ENCODE measurements at places on chromosomes 6 and 20.

GRCh38 chr6:139082370-139082769 is 52.5 kb upstream of the HECA start:
- DNase-seq: no peak

- no peak for DNase-seq
Measured at GRCh38 chr6:53100561-53100960, 35.4 kb downstream of the FBXO9 start.

DNA sequence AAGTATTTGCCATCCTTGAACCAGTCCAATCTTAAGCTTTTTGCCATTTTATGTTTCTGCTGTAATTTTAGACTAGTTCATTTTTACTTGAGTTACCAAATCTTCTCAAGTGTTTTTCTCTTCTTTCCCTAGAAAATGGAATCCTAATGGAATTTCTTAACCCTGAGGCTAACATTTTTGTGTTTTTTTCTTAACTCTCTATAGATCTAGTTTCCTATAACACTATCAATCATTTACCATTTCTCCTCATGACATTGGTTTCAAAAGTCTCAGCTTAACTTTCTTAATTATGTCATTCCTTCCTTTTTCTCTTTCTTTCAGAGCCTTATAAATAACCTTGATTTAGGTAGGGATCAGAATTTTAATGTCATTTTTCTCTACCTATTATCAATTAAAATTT is 54.8 kb downstream of the SENP6 start:
- DNase-seq: no peak

DNA sequence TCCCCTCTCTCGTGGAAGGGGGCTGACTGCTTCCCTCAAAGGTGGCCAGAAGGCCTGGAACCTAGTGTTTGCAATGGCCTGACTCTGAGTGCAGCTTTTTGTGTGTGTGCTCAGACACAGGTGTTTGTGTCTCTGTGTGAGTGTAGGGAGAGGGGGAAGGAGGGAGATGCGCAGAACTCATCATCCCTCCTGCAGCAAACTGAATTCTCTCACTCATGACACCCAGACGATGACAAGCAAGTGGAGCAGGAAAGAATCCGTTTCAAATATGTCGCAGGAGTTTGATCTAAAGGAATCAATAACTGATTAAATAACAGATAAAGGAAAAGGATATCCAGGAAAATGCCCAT is 101.4 kb downstream of the TNFAIP3 start:
- DNase-seq: no peak

DNA sequence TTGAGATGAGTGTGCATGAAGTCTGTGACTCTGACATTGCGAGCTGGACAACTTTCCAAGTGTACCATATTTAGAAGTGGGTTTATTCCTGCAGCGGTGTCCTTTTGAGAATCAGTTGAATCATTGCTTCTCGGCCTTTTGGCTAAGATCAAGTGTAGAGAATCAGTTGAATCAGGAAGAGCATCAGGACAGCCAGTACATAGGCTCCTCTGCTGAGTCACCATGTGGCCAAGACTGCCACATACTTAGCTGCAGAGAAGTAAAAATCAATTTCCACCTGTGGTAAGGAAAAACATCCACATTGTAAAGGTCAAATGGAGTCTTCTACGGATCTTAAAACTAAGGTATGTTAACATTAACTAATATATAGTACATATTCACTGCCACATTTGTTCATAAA is 428.4 kb upstream of the MARCKS start:
- DNase-seq: no peak

GRCh38 chr20:1291191-1291741 is 25.2 kb downstream of the SNPH start:
- DNase-seq: no peak

DNA sequence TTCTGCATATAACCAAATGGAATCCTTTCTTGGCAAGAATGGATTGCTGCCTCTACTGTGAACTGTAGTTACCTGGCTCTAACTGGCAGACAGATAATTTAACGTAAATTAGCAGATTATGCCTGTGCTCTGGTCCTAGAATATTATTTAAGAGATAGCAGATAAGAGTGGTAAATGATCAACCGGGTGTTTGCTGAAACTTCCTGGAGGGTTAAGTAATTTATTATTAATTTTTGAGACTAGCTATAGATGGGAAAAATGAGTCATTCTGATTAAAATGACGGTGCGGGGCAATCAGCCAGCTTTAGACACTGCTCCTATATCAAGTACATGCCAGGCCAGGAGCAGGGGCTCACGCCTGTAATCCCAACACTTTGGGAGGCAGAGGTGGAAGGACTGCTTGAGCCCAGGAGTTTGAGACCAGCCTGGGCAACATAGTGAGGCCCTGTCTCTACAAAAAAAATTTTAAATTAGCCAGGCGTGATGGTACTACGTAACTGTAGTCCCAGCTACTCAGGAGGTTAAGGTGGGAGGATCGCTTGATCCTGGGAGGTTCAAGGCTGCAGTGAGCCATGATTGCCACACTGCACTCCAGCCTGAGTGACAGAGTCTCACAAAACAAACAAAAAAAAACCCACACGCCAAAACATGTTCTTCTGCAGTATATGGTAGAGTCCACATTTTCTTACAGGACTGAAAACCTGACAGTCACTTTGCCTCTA is 22.6 kb downstream of the B4GALT5 start:
- no peak for DNase-seq

GRCh38 chr20:32078791-32079190 is 26.7 kb downstream of the HCK start:
- DNase-seq: no peak

DNA sequence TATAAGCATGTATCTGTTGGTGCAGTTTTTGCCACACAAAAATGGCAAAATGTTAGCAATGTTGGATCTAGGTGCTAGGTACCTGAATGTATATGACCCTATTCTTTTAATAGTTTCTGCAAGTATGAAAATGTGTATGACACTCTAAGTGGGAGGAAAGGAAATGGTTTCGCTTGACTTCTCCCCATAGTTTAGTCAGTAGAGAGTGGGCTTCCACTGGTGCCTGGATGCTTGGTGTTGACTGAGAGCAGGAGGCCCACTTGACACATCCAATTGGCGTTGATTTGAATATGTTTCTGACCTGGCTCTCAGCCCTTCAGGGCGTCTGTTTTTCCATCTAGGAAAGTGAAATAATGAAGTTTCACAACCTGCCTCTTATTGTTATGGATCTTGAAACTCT is 41.8 kb upstream of the GABRR1 start:
- DNase-seq: no peak

- no peak for DNase-seq
Measured at GRCh38 chr6:138550346-138550767, 51.1 kb upstream of the NHSL1 start.

DNA sequence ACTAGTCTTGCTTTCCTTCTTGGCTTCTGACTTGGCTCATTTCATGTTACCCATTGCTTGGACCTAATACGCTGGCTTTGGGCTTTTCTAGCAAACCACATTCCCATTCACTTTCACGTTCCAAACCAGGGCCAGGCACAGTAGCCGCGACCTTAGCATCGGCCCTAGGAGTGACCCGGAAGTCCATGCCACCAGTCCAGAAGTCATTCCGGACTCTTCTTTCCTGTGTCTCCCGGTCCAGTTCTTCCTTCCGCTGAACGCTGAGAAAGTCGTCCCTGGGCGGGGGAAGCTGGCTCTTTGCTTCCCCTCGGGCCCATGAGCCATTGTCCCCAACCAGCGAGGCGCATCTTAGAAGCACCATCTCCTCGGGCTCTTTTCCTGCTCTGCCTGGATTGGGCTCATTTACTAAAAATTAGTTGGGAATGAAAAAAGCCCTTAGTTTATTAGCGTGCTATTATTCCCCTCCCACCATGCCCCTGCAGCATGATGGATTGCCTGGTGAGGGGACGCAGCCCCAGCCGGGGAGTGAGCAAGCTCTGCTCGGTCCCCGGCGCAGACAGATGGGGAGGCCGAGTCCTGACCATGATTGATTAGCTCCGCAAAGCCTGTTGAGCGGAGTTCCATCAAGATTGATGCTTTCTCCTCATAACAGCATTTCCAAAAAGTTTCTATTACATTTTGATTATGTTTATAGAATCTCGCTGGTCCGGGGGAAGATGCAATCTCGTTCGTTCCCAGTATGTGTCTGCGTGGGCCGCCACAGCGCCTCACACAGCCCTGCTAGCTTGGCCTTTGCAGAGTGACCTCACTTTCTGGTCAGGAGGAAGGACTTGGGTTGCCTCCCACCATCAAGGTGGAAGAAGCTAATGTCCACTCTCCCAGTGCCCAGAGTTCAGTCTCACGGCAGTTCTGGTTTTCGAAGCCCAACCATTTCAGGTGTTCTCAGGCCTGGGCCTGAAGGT is 115.1 kb upstream of the TOP1 start:
- DNase-seq: no peak

- no peak for DNase-seq
Measured at GRCh38 chr20:9557411-9557810, 43.0 kb downstream of the LAMP5 start.

DNA sequence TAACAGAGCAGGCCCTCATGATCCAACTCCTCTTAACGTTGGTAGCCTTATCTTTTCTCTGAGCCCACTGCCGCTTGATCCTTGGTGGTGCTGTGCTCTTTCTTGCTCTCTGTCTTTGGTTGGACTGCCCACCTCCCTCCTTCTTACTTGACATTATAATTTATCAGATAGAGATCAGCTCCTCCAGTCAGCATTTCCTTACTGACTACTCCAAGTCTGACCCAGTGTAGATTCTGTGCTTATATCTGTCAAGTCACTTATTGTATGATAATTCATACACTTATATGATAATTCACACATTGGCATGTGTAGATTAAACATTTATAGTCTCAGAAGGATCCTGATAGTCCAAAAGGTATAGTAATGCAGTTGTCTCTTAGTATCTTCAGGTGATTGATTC is 18.1 kb downstream of the PTPRA start:
- DNase-seq: no peak

- DNase-seq: no peak
Measured at GRCh38 chr6:16345449-16346330, 107.3 kb downstream of the GMPR start.

- no peak for DNase-seq
Measured at GRCh38 chr6:33429750-33430052, 9.8 kb downstream of the SYNGAP1 start.

GRCh38 chr6:54245265-54245664 is 63.0 kb upstream of the TINAG start:
- no peak for DNase-seq

DNA sequence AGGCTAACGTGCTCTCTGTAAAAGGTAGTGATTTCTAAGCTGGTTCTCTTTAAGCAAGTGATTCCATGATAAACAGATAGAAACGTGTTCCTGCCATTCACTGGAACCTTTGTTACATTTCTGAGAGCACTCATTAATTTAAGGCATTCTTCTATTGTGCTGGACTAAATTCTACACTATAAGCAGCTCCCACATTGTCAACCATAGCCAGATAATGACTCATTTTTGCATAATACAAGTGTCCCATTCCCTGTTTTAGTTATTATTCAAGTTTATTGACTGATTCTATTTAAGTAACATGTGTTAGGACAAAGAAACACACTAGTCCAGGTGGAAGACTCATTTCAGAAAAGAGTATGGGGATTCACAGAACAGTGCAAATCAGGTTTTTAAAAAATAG is 13.5 kb upstream of the XRN2 start:
- no peak for DNase-seq

DNA sequence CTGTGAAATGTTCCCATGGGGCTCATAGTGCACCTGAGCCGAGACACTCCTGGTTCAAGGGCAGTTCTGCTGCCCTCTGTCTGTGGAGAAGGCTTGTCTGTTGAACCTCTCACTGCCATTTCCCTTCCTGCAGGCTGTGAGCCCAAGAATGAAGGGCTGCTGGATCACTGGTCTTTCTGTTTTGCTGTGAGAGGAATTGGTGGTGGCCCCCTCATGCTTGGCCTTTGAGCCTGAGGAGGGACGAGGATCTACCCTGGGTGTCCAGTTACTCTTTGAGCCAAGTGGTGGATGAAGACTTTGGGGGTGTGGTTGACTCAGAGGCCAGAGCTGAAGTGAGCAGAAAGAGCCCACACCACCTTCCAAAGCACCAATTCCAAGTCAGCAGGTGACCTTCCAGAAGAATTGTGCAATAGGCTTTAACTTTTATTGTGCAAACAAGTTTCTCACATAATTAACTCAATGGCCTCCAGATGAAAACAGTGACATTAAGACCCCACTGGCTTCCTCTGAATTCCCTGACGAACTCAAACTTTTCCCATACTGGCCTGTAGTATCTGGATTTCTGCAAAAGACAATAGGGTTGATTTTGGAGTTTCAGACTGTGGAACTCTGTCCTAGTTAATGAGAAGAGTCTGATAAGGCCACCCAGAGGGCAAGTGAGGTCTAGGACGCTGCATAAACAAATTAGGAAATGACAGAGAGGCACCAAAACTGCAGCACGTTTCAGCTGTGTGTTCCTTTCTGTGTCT is 101.5 kb downstream of the PHACTR3 start:
- no peak for DNase-seq

DNA sequence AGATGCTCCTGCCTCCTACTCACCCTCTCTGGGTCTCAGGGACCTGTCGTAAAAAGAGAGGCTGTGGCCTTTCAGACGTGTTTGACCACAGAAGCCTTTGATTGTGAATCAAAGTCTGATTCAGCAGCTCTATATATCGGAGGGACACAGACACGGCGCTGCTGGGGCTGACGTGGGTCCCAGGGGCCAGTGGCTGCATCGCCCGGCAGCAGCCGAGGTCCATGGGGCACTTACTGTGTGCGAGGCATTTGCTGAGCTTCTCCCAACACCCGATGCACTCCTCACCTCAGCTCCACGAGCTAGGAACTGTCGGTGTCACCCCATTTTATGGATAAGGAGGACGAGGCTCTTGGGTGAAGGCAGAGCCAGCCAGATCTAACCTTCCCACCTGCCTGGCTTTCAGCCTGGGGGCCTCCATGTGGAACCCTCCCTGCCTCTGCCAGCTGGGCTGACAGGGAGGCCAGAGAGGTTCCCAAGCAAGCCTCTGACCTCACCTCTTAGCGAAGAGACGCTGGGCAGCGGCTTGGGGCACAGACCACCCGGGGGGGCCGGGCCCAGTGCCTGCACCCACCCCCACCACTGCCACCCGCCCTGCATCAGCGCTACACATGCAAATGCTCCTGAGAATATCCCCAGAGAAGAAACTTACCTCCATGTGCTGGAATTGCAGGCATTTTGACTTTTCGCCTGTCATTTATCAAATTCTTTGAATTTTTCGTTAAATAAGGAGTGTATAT is 19.9 kb downstream of the PMEPA1 start:
- DNase-seq: no peak

DNA sequence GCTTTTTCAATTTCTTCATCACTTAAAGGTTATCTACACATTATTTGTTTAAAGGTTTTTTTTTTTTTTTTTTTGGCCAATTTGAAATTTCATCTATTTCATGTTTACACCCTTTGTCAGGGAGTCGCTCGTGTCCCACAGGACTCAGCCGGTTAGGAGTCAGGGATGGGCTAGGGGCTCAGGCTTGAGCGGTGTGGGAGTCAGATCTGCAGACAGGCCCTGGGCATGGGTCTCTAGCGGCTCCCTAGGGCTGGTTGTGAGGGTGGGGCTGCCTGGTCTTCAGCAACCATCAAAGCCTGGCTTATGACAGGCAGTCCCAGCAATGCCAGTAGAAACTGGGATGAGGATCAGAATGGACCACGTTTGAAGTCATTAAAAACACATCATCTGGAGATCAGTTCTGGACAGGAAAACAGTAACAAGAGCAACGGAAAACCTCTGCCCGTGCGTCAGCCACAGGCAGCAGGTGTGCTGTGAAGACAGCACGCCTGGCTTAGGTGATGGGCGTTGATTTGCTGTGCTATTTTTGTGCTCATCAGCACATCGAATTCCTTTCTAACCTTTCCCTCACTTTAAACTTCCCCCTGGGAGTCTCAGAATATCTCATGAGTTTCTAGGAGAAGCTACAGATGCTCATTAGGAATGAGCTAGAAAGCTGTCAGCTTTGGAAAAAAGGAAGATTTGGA is 91.3 kb upstream of the MPC1 start:
- no peak for DNase-seq
